ENCODE measurements at places on chromosomes 12 and 14.

DNA sequence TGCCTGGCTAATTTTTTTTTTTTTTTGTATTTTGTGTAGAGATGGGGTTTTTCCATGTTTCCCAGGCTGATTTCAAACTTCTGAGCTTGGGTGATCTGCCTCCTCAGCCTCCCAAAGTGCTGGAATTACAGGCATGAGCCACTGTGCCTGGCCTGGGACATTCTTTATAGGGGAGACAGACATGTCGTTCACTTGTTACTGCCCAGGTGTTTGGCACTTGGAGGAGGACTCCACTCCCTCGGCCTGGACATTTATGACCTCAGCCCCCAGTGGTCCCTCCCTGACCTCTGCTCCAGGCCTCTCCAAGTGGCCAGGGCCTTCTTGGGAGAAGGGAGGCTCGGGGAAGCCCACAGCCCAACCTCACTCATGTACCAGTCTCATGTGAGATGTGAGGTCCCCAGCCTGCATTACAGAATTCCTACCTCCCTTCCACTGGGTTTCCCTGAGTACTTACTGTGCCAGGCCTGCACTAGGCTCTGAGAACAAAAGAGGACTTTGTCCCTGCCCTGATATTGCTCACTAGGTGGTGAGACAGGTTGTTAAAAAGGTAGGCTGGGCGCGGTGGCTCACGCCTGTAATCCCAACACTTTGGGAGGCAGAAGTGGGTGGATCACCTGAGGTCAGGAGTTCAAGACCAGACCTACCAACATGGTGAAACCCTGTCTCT is 9.7 kb upstream of the POP5 start:
- DNase-seq, result no peak

GRCh38 chr12:48982397-48983080 is 4.4 kb downstream of the WNT1 start:
- DNase-seq, result no peak

- no peak for DNase-seq
Measured at GRCh38 chr14:61803755-61804154, 41.5 kb downstream of the SNAPC1 start.

- DNase-seq, result peak; percentile 58
Measured at GRCh38 chr12:57165741-57166140, 18.3 kb upstream of the LRP1-AS start.

GRCh38 chr12:102415515-102415914 is 64.8 kb downstream of the IGF1 start:
- DNase-seq, result no peak

DNA sequence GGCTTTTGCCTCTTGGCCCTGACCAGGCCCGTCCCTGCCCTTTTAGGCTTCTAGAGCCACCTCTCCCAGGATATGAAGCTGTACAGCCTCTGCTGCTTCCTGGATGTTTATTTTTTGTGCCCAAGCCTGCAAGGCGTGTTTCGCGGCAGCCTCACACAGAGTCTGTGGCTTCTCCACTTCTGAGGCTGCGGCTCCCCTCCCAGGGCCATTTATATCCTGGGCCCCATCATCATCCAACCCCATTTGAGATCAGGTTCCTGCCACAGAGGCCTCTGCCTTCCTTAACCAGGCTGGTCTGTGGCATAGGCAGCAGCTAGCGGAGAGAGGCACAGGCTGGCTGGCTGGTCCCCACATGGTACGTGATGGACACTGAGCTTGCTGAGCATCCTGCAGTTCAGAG is 114.1 kb upstream of the PWP1 start:
- DNase-seq, result no peak

- no peak for DNase-seq
Measured at GRCh38 chr14:54502602-54503001, 7.1 kb upstream of the CGRRF1 start.

GRCh38 chr12:62581288-62582064 is 114.8 kb downstream of the MON2 start:
- no peak for DNase-seq

- DNase-seq, result no peak
Measured at GRCh38 chr12:112900298-112901145, 6.2 kb upstream of the OAS1 start.

DNA sequence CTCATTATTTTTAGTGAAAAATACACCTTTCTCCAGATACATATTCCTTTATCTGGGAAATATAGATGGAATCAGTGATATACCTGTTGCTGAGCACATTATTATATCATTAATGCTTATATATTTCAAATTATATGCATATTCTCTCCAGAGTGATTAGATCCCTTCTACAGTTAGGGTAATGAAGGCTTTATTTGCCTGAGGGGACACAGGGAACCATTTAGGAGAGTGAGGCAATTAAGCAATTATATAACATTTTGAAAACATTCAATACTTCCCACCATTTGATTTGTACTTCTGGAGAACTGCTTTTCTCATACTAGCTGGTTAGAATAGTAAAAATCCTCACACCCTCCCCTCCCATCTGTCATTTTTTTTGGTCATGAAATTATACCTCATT is 212.8 kb upstream of the NOVA1 start:
- no peak for DNase-seq

DNA sequence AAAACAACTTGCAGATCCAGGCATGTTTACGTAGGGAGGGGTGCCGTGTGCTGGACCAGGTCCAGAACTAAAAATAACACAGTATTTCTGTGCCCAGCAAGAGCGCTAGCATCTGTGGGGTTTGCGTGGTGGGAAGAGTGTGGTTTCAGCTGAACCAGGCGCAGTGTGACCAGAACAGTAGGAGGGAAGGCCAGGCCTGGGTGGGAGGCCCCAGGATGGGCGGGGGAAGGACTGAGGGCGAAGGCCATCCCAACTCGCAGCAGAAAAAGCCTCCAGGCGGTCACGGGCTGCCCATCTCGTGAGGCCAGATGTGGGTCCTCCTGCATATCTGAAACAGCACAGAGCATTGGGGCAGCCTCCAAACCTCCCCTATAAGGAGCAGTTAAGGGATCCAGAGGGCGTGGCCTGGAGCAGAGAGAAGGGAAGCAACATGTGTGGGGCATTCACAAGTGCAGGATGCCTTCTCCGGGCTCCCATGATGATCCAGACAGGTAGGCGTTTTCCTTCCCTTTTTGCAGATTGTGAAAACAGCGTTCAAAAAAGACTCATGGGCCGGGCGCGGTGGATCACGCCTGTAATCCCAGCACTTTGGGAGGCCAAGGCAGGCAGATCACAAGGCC is 17.8 kb upstream of the CD9 start:
- DNase-seq, result no peak

DNA sequence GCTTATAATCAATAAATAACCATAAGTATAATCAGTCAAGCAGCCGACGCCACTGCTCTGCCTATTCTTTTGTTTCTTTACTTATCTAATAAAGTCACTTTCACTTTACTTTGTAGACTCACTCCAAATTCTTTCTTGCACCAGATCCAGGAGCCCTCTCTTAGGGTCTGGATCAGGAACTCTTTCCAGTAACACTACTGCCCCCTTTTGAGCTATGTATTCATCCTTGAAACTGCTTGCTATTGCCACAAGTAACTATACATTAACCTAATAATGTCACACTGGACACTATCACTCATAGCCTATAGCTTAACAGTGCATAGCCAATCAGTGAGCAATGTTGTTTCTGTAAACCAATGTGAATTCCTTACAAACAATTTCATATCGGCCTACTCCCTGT is 2.8 kb upstream of the NID2 start:
- no peak for DNase-seq

DNA sequence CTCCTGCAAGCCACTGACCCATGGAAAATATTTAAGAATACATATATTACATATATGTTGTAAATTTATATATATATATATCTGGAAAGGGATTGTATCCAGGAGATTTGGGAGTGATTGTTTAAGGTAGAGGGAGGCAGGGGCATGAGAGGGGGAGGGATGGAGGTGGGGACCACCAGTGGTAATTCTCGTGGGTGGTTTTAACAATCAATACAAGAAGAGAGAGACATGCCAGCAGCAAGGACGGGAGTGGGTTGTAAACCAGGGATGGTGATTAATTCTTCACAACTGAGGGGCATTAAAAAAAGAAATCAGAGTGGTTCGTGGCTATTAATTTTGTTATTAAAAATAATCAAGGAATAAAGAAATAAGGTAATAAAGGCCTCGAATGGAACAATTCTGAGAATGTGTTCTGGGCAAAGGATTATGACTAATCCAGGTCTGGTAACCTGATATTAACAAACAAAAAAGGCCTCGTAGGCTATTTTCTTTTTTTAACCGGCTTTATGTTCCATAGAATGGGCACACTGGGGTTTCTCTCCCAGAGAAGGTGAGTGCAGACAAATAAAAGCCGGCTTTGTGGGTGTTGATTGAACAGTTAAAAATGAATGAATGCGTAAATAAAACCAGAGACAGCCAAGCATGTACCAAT is 8.3 kb upstream of the RTL1 start:
- DNase-seq, result no peak

DNA sequence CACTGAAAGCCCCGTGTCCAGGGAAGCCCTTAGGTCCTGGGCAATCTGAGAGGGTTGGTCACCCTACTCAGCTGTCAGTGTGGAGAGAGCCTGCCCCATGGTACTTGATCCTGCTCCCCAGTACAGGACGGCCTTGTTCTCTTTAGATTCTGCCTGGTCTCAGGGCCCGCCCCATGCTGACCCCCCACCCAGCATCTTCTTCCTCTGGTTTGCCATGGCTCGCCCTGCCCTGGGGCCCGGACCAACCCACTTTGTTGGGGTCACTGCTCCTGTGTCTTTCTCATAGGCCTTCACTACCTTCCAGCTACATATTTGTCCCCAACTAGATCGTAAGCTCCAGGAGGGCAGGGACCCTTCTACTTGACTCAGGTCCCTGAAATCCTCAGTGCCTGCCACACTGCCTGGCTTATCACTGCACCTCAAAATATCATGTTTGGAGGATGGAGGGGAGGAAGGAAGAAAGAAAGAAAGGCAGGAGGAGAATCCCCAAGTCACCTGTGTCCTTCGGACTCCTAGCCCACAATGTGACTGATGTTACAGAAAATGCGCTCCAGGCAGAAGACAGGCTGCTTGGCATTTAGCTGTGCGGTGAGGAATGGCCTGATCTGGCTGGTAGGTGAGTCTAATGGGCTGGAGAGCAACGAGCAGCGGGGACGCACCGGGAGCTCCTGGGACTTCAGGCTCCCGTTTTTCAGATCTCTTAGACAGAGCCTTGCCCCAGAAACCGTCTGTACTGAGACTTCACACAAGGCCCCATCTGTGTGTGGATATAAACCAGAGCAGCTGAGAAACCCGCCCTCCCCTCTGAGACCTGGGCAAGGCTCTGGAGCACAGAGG is 66.1 kb downstream of the C14orf132 start:
- no peak for DNase-seq

DNA sequence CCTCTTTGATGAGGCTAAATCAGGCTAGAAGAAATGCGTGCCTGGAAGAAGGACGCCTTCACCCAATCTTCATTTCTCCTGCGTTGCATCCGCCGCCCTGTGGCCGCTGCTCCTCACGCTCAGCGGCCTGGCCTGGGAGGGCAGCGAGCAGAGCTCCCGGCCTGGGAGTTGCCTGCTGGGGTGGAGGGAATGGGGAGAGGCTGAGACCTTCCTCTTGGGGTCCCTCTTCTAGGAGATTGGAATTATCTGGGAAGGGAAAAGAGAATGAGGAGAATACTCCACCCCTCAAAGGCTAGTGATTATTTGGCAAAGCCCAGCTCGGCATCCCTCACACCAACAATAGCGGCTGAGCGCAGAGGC is 2.4 kb upstream of the HOXC12 start:
- DNase-seq, result no peak

DNA sequence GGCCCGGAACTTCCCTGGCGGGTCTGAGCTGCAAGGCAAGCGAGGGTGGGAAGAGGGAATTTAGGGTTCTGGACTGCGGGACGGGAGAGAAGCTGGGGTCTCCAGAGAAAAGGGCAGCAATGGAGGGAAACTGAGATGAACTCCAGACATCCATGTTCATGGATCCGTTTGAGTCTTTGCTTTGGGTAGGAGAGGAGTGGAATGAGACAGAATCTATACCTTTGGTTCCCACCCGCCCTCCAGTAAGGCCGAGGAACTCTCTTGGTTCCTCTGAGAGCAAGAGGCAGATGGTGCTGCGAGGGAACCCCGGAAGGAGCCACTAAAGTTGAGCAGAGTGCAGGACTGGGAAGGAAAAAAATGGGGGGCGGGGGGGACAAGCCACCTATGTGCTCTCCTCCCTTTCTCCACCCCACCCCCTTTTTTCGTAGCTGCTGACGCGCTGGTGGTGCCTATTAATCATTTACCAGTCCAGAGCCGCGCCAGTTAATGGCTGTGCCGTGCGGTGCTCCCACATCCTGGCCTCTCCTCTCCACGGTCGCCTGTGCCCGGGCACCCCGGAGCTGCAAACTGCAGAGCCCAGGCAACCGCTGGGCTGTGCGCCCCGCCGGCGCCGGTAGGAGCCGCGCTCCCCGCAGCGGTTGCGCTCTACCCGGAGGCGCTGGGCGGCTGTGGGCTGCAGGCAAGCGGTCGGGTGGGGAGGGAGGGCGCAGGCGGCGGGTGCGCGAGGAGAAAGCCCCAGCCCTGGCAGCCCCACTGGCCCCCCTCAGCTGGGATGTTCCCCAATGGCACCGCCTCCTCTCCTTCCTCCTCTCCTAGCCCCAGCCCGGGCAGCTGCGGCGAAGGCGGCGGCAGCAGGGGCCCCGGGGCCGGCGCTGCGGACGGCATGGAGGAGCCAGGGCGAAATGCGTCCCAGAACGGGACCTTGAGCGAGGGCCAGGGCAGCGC is 1.2 kb downstream of the SSTR1 start:
- peak; percentile 32 for DNase-seq

GRCh38 chr14:51093371-51094281 is 1.3 kb downstream of the TRIM9 start:
- no peak for DNase-seq

GRCh38 chr12:77494296-77494695 is 336.4 kb upstream of the NAV3 start:
- DNase-seq, result no peak

- DNase-seq, result no peak
Measured at GRCh38 chr12:76874491-76875190, 4.2 kb downstream of the CSRP2 start.

- DNase-seq, result no peak
Measured at GRCh38 chr14:39060818-39061437, 42.1 kb downstream of the SEC23A start.

DNA sequence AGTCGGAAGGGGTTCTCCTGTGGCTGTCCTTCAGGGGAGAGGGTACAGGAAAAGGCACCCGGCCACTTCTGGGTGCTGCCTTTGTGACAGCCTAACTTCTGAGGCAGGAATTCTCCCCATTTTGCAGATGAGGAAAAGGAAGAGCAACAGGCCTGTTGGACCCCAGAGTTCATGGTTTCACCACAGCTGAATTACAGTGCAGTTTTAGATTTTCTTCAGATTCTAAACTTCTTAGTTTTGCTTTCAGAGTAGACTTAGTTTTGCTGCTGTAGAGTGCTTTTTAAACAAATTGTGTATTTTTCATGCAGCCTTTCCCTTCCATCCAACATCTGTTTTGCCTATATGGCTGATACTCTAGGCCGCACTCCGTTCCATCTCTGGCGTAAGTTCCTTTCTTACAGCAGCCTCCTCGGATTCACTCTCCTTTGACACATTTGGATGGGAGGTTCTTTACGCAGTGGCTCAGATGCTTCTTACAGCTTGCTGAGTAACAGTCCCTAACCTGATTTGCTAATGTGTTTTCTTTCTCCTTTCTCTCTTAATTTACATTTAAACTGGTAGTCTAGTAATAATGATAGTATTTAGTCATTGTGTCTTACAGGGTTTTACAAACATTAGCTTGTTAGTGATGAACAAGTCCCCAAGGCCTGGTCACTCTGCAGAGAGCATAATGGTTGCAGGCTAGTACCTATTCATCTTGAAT is 7.8 kb downstream of the TRAF3 start:
- no peak for DNase-seq
